HCT116 (cell line): ENCODE measurements at places on chromosomes 5 and 9. TPM values are rescaled to one million over a fixed set of nuclear protein-coding genes. Genes with fewer than 3 reads are reported as not detected.
A peak's percentile ranks its signal among the peaks of the same experiment; 100 is the strongest.

DNA sequence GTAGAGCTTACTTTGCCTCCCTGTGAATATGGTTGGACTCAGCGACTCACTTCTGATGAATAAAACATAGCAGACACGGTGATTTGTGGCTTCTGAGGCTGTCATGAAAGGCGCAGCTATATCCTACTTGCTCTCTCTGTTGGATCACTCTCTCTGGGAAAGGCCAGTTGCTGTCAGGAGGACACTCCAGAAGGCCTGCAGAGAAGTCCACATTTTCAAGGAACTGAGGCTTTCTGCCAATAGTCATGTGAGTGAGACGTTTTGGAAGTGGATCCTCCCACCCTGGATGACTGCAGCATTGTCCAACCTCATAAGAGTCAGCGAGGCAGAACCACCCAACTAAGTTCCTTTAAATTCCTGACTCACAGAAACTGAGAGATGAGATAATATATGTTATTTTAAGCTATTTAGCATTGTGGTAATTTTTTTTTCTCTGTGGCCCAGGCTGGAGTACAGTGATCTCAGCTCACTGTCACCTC is 156.0 kb upstream of the MAST4 start:
- no peaks in the 10 kb centered on the region for H3K36me3 ChIP-seq
- no peaks in the 10 kb centered on the region for H3K4me1 ChIP-seq
- DNase-seq, result no peak
- no peak overlapping the region for H3K27ac ChIP-seq

- H3K4me1 ChIP-seq, result peaks cover 5% of the 10 kb centered on the region; the same call in 1 of the 2 replicates
- no peak overlapping the region for H3K27ac ChIP-seq
- DNase-seq, result peak; percentile 57
- no peaks in the 10 kb centered on the region for H3K36me3 ChIP-seq
- no peaks in the 10 kb centered on the region for H3K27me3 ChIP-seq
Observed at GRCh38 chr5:77015938-77016569, 14.2 kb upstream of the AGGF1 start.

- no peaks in the 10 kb centered on the region for H3K27me3 ChIP-seq
- H3K36me3 ChIP-seq, result no peaks in the 10 kb centered on the region
- H3K4me1 ChIP-seq, result peaks cover 6% of the 10 kb centered on the region; the same call in 1 of the 2 replicates
Observed at GRCh38 chr5:10459080-10460055, 17.7 kb downstream of the ROPN1L start.

LOX gene
- total RNA-seq, result 0.12 TPM

GRCh38 chr9:7216004-7216841 is 458.4 kb downstream of the KDM4C start:
- DNase-seq, result no peak
- no peaks in the 10 kb centered on the region for H3K4me1 ChIP-seq

SPINK7 gene
- not detected for total RNA-seq

BHMT2 gene
- 0.20 TPM for total RNA-seq

GRCh38 chr9:89418882-89419640 is 78.9 kb downstream of the SEMA4D start:
- H3K4me3 ChIP-seq, result no peak overlapping the region
- no peak overlapping the region for H3K27ac ChIP-seq
- H3K4me1 ChIP-seq, result 0 out of 2 replicates have a peak, but pooled peaks cover 2% of the 10 kb centered on the region
- DNase-seq, result no peak

PCDHB6 gene
- not detected for total RNA-seq

DNA sequence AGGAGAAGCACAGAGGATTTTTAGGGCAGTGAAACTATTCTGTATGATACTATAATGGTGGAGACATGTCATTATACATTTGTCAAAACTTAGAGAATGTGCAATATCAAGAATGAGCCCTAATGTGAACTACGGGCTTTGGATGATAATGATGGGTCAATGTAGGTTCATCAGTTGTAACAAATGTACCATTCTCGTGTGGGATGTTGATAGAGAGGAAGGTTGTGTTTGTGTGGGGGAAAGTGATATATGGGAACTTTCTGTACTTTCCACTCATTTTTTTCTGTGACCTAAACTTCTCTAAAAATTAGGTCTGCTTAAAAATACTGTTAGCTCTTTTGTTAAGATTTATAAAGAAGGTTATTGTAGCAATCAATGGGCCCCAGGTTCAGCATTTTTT is 138.9 kb downstream of the SPATA31D1 start:
- no peaks in the 10 kb centered on the region for H3K27me3 ChIP-seq
- no peaks in the 10 kb centered on the region for H3K36me3 ChIP-seq
- no peaks in the 10 kb centered on the region for H3K4me1 ChIP-seq
- no peak overlapping the region for H3K4me3 ChIP-seq
- DNase-seq, result no peak
- no peak overlapping the region for H3K27ac ChIP-seq

DNA sequence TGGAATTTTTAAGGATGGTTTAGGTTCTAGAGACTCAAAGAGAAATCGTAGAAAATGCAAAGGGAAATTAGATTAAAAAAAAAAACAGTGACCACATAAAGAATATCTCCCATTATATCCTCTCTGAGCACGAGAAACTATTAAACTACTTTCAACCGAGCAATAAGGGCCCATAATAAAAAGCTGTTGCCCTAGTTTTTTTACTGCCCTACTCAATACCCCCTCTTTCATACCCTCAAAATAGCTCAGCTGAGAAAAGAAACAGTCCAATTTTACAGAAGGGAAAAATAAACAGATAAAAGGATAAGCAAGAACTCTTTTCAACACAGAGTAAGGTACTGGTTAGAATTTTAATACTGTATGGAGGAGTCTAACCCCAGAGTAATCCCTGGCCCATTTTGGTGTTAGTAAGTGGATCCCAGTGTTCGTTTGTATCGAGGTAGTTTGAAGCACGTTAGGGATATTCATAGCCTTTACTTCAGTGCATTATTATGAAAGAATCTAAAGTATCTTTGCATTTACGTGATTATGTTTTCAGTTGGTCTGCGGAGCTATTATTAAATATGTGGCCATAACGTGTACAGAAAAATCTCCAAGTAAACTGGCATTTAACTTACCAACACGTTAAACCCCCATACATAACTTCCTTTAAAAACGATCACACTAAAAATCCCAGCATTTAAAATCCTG is 980 bp upstream of the RHOBTB3 start:
- H3K27me3 ChIP-seq, result no peaks in the 10 kb centered on the region
- peaks cover 54% of the 10 kb centered on the region for H3K4me1 ChIP-seq
- H3K4me3 ChIP-seq, result peak overlapping the region; percentile 80
- peak overlapping the region; percentile 85 for H3K27ac ChIP-seq
- no peaks in the 10 kb centered on the region for H3K36me3 ChIP-seq

OGN gene
- total RNA-seq, result 0.15 TPM

- H3K4me1 ChIP-seq, result peaks cover 5% of the 10 kb centered on the region; the same call in 1 of the 2 replicates
- H3K4me3 ChIP-seq, result no peak overlapping the region
- H3K36me3 ChIP-seq, result no peaks in the 10 kb centered on the region
- no peak for DNase-seq
Observed at GRCh38 chr9:70392189-70392588, 22.3 kb downstream of the KLF9 start.

TICAM2 gene
- total RNA-seq, result 2.9 TPM

DNA sequence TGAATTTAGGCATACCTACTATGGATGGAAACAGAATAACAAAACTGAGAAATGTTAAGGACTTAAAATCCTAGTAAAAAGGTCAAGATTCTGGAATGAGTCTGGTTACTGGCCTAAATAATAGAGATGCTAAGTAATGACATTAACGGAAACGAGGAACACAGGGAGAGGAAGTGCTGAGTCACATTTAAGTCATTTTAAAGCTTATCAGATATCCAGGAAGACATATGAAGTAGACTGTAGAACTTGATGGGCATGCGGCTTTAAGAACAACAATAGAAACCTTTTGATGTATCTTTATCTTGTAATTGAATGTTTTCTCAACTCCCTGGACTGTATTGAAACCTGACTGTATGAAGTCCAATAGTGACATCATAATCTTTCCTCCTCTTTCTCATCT is 1251.4 kb upstream of the CDH6 start:
- no peaks in the 10 kb centered on the region for H3K36me3 ChIP-seq
- H3K4me1 ChIP-seq, result no peaks in the 10 kb centered on the region
- H3K27ac ChIP-seq, result no peak overlapping the region
- H3K27me3 ChIP-seq, result no peaks in the 10 kb centered on the region
- no peak overlapping the region for H3K4me3 ChIP-seq
- no peak for DNase-seq

GRCh38 chr9:4301971-4302427 is 2.1 kb upstream of the GLIS3 start:
- DNase-seq, result no peak
- no peaks in the 10 kb centered on the region for H3K27me3 ChIP-seq
- H3K36me3 ChIP-seq, result no peaks in the 10 kb centered on the region
- peaks cover 45% of the 10 kb centered on the region for H3K4me1 ChIP-seq

SREK1 gene
- 65.6 TPM for total RNA-seq

DNA sequence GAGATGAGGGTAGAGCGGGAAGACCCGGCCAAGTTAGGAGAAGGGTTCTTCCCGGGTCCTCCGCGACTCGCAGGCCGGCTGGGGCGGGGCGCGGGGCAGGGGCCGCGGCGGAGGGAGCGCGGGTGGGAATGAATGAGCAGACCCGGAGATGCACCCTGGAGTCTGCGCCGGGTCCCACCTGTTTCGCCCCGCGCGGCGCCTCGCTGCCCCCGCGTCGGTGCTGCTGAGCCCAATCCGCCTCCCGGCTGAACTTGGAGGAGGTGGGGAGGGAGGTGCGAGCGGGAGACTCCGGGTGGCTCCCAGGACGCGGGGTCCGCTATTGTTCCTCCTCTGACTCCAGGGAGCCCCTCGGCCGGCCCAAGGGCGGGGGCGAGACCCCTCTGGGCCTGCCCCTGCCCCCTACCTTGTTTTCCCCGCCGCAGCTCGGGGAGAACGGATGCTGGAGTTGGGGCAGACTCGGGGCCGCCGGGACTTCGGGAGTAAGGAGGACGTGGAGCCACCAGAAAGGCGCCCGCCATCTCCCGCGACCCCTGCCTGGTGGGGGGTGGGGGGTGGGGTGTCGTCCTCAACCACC is 659 bp downstream of the RAI14 start:
- no peaks in the 10 kb centered on the region for H3K36me3 ChIP-seq
- H3K4me1 ChIP-seq, result peaks cover 24% of the 10 kb centered on the region
- peak overlapping the region; percentile 74 for H3K4me3 ChIP-seq

DNA sequence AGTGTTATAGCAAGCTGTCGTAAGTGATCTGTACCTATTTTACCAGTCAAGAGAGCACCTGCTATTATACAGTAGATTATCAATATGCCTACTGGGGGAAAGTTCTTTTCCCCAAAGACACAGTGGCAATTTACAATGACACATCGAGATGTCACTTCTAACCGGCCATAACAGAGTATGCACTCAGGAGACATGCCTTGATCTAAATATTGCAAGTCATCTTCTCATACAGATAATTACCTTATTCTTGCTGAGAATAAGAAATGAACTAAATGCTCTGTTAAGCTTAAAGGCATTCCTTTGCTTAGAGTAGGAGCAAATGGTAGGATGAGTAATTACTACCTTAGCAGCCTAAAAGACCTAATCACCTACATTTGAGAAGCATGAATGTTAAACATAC is 71.6 kb downstream of the PKD2L2 start:
- peaks cover 10% of the 10 kb centered on the region for H3K36me3 ChIP-seq
- DNase-seq, result no peak
- no peaks in the 10 kb centered on the region for H3K27me3 ChIP-seq
- H3K4me1 ChIP-seq, result no peaks in the 10 kb centered on the region
- H3K27ac ChIP-seq, result no peak overlapping the region

TRIM14 gene
- 24.4 TPM for total RNA-seq

CSNK1G3 gene
- total RNA-seq, result 51.1 TPM

- H3K27ac ChIP-seq, result no peak overlapping the region
- no peaks in the 10 kb centered on the region for H3K4me1 ChIP-seq
- no peak overlapping the region for H3K4me3 ChIP-seq
- no peaks in the 10 kb centered on the region for H3K27me3 ChIP-seq
- no peaks in the 10 kb centered on the region for H3K36me3 ChIP-seq
Observed at GRCh38 chr5:13632676-13633075, 311.8 kb downstream of the DNAH5 start.

- no peaks in the 10 kb centered on the region for H3K4me1 ChIP-seq
- H3K4me3 ChIP-seq, result no peak overlapping the region
- no peak for DNase-seq
Observed at GRCh38 chr9:2270565-2270964, 255.4 kb downstream of the SMARCA2 start.

- H3K27ac ChIP-seq, result no peak overlapping the region
- H3K27me3 ChIP-seq, result 0 out of 2 replicates have a peak, but pooled peaks cover 8% of the 10 kb centered on the region
- no peaks in the 10 kb centered on the region for H3K36me3 ChIP-seq
- H3K4me3 ChIP-seq, result no peak overlapping the region
- H3K4me1 ChIP-seq, result peaks cover 20% of the 10 kb centered on the region
- no peak for DNase-seq
Observed at GRCh38 chr5:74034733-74035132, 408.7 kb downstream of the ARHGEF28 start.

PRRC2B gene
- total RNA-seq, result 170 TPM

TAF11L5 gene
- total RNA-seq, result not detected

- no peak overlapping the region for H3K4me3 ChIP-seq
- H3K27ac ChIP-seq, result no peak overlapping the region
- peaks cover 12% of the 10 kb centered on the region for H3K27me3 ChIP-seq
- DNase-seq, result no peak
- H3K4me1 ChIP-seq, result no peaks in the 10 kb centered on the region
Observed at GRCh38 chr9:71353720-71354119, 232.3 kb upstream of the TRPM3 start.

NTRK2 gene
- not detected for total RNA-seq

- DNase-seq, result no peak
- H3K27me3 ChIP-seq, result peaks cover 18% of the 10 kb centered on the region; the same call in 1 of the 2 replicates
- no peak overlapping the region for H3K27ac ChIP-seq
- H3K4me1 ChIP-seq, result no peaks in the 10 kb centered on the region
Observed at GRCh38 chr5:132019857-132020555, 8.5 kb upstream of the ACSL6 start.

SSBP2 gene
- total RNA-seq, result 5.2 TPM

DNA sequence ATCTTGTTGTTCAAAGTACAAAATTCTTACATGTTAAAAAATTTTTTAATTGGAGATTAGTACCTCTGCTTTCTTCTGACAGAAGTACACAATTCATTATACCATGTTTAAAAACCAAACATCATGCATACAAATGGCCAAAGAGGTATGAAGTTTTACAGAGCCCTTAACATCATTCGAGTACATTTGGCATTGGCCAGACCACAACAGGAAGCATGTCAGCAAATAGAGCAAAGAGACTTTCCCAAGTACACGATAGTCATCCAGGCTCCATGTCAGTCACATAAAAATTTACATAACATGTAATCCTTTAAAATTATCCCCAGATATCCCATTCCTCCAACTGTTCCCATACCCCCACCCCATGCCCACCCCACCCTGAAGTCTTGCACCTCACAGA is 22.5 kb downstream of the HMGCS1 start:
- DNase-seq, result no peak
- no peak overlapping the region for H3K27ac ChIP-seq
- peaks cover 21% of the 10 kb centered on the region for H3K36me3 ChIP-seq
- no peaks in the 10 kb centered on the region for H3K27me3 ChIP-seq
- H3K4me3 ChIP-seq, result no peak overlapping the region

- H3K27ac ChIP-seq, result no peak overlapping the region
- DNase-seq, result no peak
- H3K36me3 ChIP-seq, result no peaks in the 10 kb centered on the region
- H3K27me3 ChIP-seq, result no peaks in the 10 kb centered on the region
- no peaks in the 10 kb centered on the region for H3K4me1 ChIP-seq
Observed at GRCh38 chr5:164296603-164297080, 791.2 kb downstream of the MAT2B start.
